ENCODE measurements at places on chromosomes 11 and 22.
A peak's percentile ranks its signal among the peaks of the same experiment; 100 is the strongest.

DNA sequence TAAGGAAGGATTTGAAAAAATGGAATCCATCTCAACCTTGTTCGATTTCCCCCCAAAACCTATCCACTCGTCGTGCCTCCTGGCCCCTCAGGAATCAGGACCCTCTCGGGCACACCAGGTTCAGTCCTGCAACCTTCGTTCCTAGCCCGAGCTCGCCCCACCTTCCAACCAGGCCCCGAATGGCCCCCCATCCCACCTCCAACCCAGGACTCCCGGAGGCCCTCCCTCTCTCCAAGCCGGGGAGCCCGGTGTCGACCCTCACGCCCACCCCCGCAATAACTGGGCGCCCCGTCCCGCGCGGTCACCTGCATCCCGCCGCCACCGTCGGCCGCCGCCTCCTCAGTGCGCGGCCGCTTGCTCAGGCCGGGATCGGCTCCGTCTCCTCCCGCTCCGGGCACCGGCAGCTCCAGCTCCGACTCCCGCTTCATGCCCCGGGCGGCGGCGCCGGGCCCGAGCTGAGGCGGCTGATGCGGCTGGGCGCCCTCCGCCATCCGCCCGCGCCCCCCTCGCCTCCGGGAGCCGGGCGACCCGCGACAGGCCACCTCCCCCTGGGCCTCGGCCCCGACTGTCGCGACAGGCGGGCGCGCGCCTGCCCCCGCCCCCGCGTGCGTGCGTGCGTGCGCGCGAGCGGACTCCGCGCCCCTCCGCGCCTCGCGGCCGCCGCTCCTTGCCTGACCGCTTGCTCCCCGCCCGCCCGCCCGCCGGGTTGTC is 534 bp downstream of the RBFOX2 start:
- DNase-seq = peak; percentile 44

DNA sequence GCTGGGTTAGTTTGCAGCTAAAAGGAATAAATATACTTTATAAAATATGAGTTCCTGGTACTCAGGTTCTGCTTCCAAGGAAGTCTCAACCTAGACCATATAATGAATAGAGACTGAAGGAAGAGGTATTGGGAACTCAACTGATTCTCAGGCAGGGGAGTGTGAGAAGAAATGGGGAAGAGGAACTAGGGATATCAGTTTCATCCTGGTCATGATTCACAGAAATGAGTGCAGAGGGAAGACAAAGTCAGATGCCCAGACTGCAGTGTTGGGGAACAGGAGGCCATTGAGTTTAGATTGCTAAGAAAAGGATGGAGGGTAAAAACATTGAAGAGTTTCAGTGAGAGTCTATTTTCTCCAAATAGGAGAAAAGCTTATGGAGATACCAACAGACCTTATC is 28.8 kb downstream of the PLAAT5 start:
- DNase-seq = no peak

- no peak for DNase-seq
These were observed 32.0 kb downstream of the POU2AF3 start for GRCh38 chr11:111330234-111330893.

DNA sequence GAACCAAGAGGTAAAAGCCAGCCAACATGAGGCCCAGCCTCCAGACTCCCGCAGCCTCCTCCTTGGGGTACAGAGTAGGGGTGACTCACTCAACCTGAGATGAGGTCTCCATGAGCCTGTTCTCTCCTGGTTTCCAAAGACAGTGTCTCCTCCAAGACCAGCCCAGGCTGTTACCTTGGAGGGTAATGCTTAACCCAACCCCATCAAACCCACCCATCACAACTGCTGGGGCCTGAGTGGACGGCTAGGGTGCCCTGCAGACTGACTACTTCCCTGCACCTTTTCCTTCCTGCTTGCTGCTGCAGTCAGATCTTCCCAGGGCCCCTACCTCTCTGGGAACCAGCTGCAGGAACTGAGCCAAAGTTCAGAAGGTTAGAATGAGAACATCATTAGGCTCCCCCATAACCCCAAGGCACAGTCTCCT is 5.1 kb upstream of the NOL12 start:
- DNase-seq = no peak

- no peak for DNase-seq
These were observed 1508.2 kb downstream of the BRD1 start for GRCh38 chr22:48319321-48320047.

DNA sequence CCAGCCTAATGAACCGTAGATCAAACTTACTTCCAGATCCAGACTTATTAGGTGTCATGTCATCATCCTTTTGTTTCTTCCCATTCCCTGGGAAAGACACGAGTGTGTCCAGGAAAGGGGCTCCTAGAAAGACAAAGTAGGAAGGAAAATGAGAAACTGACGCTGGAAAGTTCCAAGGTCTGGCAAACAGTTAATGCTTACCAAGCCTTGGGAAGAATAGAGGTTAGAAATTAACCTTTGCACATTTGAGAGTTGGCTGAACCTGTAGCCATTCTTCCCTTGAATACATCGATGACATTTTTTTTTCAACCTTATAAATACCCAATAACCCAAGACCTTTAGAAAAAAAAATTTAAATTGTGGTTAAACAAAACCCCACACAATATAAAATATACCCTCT is 77.3 kb downstream of the TRAF6 start:
- peak; percentile 53 for DNase-seq

DNA sequence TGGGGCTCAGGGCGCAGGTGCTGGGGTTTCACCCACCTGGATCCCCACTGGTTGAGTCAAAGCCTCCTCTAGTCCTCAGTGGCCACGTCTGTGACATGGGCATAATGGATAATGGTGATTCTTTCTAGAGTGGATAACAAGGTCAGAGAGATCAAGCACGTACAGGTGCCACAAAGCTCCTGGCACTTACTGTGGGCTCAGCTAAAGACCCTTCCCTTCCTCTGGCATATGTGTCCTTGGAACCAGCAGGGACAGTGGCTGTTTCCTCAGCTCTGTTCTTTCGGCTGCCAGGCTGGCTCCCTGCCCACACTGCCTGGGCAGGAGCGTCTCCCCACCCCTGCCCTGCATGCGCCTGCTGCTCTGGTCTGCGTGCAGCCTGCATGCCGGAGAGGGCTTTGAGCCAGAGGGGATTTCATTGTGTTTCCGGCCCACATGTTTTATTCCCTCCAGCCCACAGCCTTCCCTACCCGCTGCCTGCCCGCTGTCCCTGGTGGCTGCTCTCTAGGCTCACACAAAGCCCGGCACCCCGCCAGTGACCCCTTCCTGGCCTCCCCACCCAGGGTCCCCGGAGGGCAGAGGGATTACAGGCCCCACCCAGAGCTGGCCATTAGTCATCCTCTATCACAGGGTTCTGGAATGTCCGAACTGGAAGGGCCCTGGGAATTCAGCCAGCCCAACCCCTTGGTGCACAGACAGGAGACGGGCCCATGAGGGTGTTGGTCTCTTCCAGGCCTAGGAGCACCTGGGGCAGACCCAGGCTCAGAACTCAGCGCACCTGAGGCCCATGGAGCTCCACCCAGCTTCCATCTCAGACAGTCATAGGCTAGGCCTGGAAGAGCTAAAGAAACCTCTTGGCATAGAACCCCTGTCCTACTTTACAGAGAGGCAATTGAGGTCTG is 55.3 kb upstream of the GCAT start:
- DNase-seq = peak; percentile 33

- no peak for DNase-seq
These were observed at the start of gene GPHA2 for GRCh38 chr11:64935359-64936081. TSS of gene GPHA2 (minus strand) at chr11:64935893. CDS start at chr11:64935460, 433 bp downstream.

- peak; percentile 99 for DNase-seq
These were observed at the start of gene YAP1 for GRCh38 chr11:102109896-102110760. TSS of gene YAP1 (plus strand) at chr11:102110447. CDS start at chr11:102110849, 402 bp downstream.

- no peak for DNase-seq
These were observed 39.5 kb upstream of the SLC5A12 start for GRCh38 chr11:26761361-26761809.

DNA sequence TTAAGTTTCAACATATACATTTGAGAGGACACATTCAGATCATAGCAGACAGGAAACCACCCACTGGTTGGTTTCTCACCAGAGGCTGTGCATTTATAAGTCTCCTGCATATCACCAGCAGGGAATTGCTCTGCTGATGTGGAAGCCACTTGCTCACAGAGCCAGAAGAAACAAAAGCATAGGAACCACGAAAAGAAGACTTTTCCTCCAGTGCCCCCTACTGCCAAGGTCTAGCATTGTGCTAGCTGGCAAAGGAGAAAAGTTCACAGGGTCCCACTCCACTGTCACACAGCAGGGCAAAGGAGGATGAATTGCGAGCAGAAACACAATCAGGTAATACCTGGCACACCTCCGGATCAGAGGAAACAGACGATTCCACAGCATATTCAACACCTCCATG is 28.9 kb upstream of the ISX start:
- no peak for DNase-seq
